CD4-positive, CD25-positive, alpha-beta regulatory T cell (primary cell): ENCODE measurements at places on chromosomes 7 and 10. TPM values are rescaled to one million over a fixed set of nuclear protein-coding genes. Genes with fewer than 3 reads are reported as not detected.

The PPP1R17 gene
- total RNA-seq = not detected

The POP7 gene
- 11.3 TPM for total RNA-seq

The SPRN gene
- total RNA-seq = not detected

DNA sequence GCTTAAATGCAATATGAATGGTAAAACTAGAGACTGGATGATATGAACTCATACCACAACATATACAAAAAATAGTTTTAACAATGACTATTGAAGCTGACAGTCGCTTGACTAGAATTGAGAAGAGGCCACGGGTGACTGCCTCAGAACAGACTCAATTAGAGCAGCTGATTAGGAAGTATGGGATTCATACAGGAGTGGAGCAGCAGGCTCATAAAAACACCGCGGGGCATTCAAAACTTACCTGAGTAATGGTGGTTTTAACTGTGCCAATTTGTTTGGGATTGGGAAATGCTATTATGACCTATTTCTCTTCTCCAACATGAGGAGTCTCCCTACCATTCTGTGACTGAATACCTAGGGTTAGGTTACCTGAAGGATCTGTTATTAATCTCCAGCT lies 2.1 kb downstream of the CADPS2 start:
- peaks cover 6% of the 10 kb centered on the region for H3K4me1 ChIP-seq
- H3K27ac ChIP-seq = no peak overlapping the region
- no peak for DNase-seq
- H3K4me3 ChIP-seq = no peak overlapping the region
- peaks cover 19% of the 10 kb centered on the region for H3K27me3 ChIP-seq
- no peaks in the 10 kb centered on the region for H3K36me3 ChIP-seq

GRCh38 chr7:154783281-154783909 lies 219.5 kb downstream of the PAXIP1 start:
- no peaks in the 10 kb centered on the region for H3K27me3 ChIP-seq
- H3K4me3 ChIP-seq = no peak overlapping the region
- no peaks in the 10 kb centered on the region for H3K36me3 ChIP-seq
- DNase-seq = no peak
- H3K4me1 ChIP-seq = no peaks in the 10 kb centered on the region
- H3K27ac ChIP-seq = no peak overlapping the region

- H3K4me1 ChIP-seq = no peaks in the 10 kb centered on the region
- no peaks in the 10 kb centered on the region for H3K27me3 ChIP-seq
- no peak overlapping the region for H3K4me3 ChIP-seq
- no peak overlapping the region for H3K27ac ChIP-seq
- H3K36me3 ChIP-seq = peaks cover 21% of the 10 kb centered on the region
Observed at GRCh38 chr10:103083266-103083976, 109.7 kb downstream of the NT5C2 start.

The REEP3 gene
- 18.6 TPM for total RNA-seq

GRCh38 chr10:60426425-60426824 lies 36.8 kb upstream of the ANK3 start:
- H3K4me3 ChIP-seq = no peak overlapping the region
- no peaks in the 10 kb centered on the region for H3K27me3 ChIP-seq
- no peak overlapping the region for H3K27ac ChIP-seq
- DNase-seq = no peak

The CACNA2D1 gene
- not detected for total RNA-seq
